Muscle of leg (tissue), 16 donors: ENCODE measurements at places on chromosomes 7 and 10. TPM values are rescaled to one million over a fixed set of nuclear protein-coding genes. Genes with fewer than 3 reads are reported as not detected.
A peak's percentile ranks its signal among the peaks of the same experiment; 100 is the strongest.

GRCh38 chr10:102436312-102436711 is 3.9 kb upstream of the CUEDC2 start:
- H3K27ac ChIP-seq: no peak overlapping the region
- H3K4me3 ChIP-seq: no peak overlapping the region
- H3K36me3 ChIP-seq: no peaks in the 10 kb centered on the region
- peaks cover 26% of the 10 kb centered on the region for H3K4me1 ChIP-seq

The KCNMA1 gene
- 18.2 TPM for total RNA-seq

The HSPB1 gene
- total RNA-seq: 188 TPM

- DNase-seq: no peak
- H3K4me3 ChIP-seq: no peak overlapping the region
- H3K27ac ChIP-seq: no peak overlapping the region
- no peaks in the 10 kb centered on the region for H3K27me3 ChIP-seq
- H3K4me1 ChIP-seq: peaks cover 2% of the 10 kb centered on the region
Measured at GRCh38 chr10:36578306-36578705, 547.1 kb upstream of the ANKRD30A start.

DNA sequence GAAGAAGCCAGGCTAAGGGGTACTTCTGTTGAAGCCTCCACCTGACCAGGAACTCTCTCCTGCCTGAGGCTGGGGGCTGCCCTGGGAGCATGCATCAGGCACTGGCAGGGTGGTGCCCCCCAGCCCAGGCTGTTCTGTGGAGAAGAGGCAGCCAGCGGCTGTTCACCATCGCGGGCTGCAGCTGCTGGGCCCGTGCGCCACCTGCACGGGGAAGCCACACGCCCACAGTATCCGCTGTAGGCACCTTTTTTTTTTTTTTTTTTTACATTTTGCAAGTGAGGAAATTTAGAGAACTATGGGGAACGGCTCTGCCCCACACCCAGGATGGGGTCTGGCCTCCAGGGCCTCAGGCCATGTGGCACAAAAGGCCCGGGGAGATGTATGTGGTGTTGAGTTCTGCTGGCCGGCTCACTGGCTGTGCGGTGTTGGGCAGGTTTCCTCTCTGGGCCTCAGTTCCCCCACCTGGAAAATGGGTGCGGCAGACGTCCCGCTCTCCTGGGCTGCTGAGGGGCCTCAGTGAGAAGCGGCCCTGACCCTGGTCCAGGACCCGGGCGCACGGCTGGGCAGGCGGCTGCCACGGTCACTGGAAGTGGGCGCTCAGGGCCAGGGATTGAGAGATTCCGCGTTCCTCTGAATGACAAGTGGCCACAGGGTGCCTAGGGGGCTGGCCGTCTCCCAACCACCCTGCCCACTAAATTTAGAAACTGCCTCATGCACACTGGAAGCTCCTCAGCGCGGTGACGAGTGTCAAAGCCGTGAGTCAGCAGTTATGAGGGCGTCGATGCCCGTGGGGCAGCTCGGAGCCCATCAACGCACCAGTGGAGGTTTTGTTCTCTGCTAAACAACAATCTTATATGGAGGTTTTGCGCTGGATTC is 8.8 kb upstream of the INTS1 start:
- H3K4me3 ChIP-seq: no peak overlapping the region
- H3K36me3 ChIP-seq: no peaks in the 10 kb centered on the region
- peak overlapping the region; percentile 96 for H3K27ac ChIP-seq
- peak; percentile 86 for DNase-seq

The TYSND1 gene
- 4.6 TPM for total RNA-seq

DNA sequence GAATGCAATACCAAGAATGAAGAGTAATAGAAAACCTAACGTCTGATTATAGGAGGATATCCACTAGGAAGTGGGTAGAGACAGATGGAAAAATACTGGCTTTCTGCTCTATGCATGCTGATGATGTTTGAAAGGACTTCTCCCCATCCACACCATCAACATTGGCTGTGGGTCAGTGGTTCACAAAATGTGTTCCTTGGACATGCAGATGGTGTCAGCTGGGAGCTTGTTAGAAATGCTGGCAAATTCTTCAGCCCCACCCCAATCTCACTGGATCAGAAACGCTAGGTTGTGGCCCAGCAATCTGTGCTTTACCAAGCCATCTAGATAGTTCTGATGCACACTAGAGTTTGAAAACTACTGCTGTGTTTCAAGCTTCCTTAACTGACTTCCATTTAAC is 164.1 kb downstream of the PPP1R17 start:
- DNase-seq: no peak
- no peak overlapping the region for H3K4me3 ChIP-seq
- H3K27ac ChIP-seq: no peak overlapping the region
- no peaks in the 10 kb centered on the region for H3K27me3 ChIP-seq
- no peaks in the 10 kb centered on the region for H3K36me3 ChIP-seq
- no peaks in the 10 kb centered on the region for H3K4me1 ChIP-seq

The GTF2IRD1 gene
- 12.5 TPM for total RNA-seq

GRCh38 chr10:95241533-95241932 is 47.5 kb downstream of the ACSM6 start:
- H3K27ac ChIP-seq: no peak overlapping the region
- H3K4me3 ChIP-seq: no peak overlapping the region
- H3K4me1 ChIP-seq: no peaks in the 10 kb centered on the region
- H3K27me3 ChIP-seq: no peaks in the 10 kb centered on the region

- no peak overlapping the region for H3K4me3 ChIP-seq
- no peaks in the 10 kb centered on the region for H3K27me3 ChIP-seq
- peak; percentile 14 for DNase-seq
- no peak overlapping the region for H3K27ac ChIP-seq
Measured at GRCh38 chr7:123355576-123356190, 155.9 kb upstream of the SLC13A1 start.

The OR9A2 gene
- 0.18 TPM for total RNA-seq

DNA sequence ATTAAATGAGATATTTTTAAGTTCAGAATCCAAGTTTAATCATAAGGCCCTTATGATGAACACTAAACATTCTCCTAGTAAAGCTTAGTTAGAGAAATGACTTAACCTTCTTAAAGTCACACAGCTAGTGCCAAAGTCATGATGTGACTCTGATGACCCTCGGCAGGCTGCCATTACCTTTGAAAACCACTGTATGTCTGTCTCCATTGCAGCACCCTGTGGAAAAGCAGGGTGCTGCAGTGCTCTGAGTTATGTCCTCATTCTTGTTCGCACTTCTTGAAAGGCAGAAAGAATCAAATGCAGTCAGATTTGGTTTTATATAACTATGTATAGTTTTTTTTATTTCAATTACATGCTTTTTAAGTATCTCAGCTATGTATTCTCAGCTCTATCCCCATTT is 105.0 kb downstream of the PHTF2 start:
- DNase-seq: peak; percentile 11
- H3K36me3 ChIP-seq: no peaks in the 10 kb centered on the region
- H3K4me1 ChIP-seq: no peaks in the 10 kb centered on the region
- no peak overlapping the region for H3K4me3 ChIP-seq

DNA sequence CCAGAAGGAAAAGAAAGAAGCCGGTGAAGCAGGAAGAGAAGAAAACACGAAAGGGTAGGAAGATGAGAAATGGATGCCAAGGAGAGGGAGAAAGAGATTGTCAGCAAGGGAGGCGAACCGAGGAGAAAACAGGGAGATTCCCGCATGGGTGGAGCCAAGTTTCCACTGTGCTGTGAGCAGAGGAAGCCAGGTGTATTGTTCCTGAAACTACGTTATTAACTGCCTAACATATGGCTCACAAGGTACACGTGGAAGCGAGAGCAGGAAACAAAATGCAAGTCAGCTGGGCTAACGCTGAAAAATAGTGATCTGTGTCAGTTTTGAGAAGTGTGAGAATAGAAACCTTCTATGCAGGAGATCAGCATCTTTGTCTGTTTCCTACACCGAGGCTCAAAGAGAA is 20.4 kb upstream of the HIPK2 start:
- peak; percentile 13 for DNase-seq
- no peak overlapping the region for H3K27ac ChIP-seq
- no peaks in the 10 kb centered on the region for H3K36me3 ChIP-seq

GRCh38 chr10:12589291-12589690 is 239.9 kb downstream of the CAMK1D start:
- DNase-seq: no peak
- H3K4me1 ChIP-seq: peaks cover 15% of the 10 kb centered on the region
- H3K27me3 ChIP-seq: no peaks in the 10 kb centered on the region
- no peak overlapping the region for H3K4me3 ChIP-seq
- no peaks in the 10 kb centered on the region for H3K36me3 ChIP-seq

The NPSR1 gene
- 0.31 TPM for total RNA-seq

- H3K27me3 ChIP-seq: no peaks in the 10 kb centered on the region
- DNase-seq: no peak
- peaks cover 17% of the 10 kb centered on the region for H3K4me1 ChIP-seq
Measured at GRCh38 chr7:142384493-142384922, 126.7 kb upstream of the PRSS58 start.

GRCh38 chr7:122691569-122692235 is 7.2 kb downstream of the RNF133 start:
- H3K27ac ChIP-seq: no peak overlapping the region
- peaks cover 4% of the 10 kb centered on the region for H3K4me1 ChIP-seq
- no peaks in the 10 kb centered on the region for H3K27me3 ChIP-seq
- peak; percentile 31 for DNase-seq

DNA sequence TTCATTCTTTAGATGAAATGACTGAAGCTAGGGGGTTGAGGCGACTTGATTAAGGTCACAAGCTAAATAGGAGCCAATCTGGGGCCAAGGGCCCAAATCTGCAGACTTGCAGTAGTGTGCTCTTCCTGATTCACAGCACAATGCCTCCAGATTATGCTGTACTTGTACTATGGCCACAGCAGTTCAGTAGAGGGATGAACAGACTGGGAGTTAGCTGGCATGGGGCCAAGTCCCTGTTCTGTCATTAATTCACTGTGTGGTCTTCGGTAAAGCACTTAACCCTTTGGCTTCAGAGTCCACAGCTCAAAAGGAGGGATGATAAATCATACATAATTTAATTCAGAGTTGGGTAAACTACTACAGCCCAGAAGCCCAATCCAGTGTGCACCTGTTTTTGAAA is 196.8 kb downstream of the XPNPEP1 start:
- peaks cover 2% of the 10 kb centered on the region for H3K4me1 ChIP-seq
- peak; percentile 30 for DNase-seq
- H3K27me3 ChIP-seq: no peaks in the 10 kb centered on the region
- no peaks in the 10 kb centered on the region for H3K36me3 ChIP-seq
- H3K4me3 ChIP-seq: no peak overlapping the region

DNA sequence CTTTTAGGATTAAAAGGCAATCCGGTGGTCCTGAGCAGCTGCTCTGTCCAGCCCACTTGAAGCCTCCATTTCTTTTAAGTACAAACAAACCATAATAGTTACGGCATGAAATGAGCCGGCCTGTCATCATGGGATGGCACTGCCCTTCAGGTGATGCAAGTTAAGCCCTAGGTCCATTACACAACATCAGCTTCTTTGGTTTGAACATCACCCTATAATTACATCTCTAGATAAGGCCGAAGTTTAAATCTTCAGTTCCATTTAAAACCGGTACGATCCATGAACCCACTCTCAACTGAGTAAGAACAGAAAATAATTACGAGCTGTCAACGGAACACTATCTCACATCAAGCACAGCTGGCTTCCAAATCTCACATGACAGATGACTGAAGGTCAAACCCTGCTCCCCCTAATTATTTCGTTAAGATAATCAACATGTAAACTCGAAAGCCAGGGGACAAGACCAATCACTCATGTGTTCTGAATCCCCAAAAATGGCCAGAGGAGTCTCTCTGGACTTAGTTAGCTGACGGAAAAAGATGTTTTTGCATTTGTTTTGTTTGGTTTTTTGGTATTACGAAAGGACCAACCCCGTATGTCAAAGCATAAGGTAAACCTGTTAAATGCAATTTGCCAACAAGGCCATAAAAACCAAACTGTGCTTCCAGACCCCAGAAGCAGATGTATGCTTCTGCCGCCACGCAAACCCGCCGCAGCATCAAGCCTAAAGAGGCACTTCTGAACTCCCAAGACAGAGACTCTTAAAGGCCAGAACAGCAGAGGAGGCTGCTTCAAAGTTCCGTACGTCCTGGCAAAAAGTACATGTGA is 10.8 kb downstream of the GNA12 start:
- H3K4me3 ChIP-seq: no peak overlapping the region
- H3K36me3 ChIP-seq: peaks cover 34% of the 10 kb centered on the region
- peaks cover 2% of the 10 kb centered on the region for H3K4me1 ChIP-seq
- no peak for DNase-seq
- no peak overlapping the region for H3K27ac ChIP-seq

DNA sequence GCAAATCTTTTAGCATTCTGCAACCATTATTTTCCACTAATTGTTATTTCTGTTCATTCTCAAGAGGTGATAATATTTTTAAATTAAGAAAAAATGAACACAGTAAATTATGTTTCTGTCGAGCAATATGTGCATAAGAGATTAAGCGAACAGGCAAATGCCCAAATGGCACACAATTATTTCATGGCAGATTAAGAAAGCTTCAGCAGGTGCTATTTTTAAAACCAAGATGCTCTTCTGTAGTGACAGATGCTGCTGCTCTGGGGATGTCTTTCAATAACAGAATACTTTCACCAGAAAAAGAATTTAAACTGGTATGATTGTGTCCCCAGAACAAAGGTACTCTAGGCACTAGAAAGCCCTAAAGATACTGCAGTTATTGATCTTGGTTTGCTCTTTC is 412.7 kb upstream of the SORCS1 start:
- H3K36me3 ChIP-seq: no peaks in the 10 kb centered on the region
- no peak overlapping the region for H3K4me3 ChIP-seq
- DNase-seq: no peak
- no peaks in the 10 kb centered on the region for H3K4me1 ChIP-seq

DNA sequence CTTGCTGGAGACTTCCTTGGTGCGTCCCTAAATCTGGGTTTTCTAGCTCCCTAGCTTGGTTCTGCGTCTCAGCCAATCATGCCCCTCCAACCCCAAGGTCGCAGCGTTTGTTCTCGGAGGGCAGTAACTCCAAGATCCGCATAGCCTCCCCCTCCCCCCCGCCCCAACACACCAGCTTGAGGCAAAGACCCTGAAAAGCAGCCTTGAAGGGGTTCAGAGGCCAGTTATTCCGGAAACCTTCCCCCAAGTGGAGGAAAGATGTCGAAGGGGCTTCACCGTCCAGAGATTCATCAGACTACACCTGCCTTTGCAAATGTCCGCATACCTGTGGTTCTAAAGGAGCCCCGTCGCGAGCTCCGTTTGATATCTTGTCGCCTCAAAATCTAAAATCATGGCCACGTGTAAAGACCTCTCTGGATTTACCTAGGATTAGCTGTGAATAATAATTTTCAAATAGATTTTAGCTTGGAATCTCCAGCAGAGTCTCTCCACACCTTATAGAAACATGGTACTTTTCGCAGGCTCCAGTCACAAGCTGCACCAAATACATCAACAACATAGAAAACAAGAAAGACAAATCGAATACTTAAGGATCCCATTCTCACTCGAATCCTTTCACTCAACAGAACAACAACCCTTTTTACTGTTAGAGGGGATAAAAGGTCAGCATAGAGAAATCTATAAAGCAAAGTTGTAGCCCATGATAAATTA is 7.9 kb downstream of the DLX6 start:
- peaks cover 76% of the 10 kb centered on the region for H3K27me3 ChIP-seq
- no peak for DNase-seq
- no peak overlapping the region for H3K4me3 ChIP-seq
- H3K36me3 ChIP-seq: no peaks in the 10 kb centered on the region
- H3K4me1 ChIP-seq: peaks cover 15% of the 10 kb centered on the region

- H3K4me1 ChIP-seq: no peaks in the 10 kb centered on the region
- H3K4me3 ChIP-seq: no peak overlapping the region
- DNase-seq: peak; percentile 46
- H3K36me3 ChIP-seq: no peaks in the 10 kb centered on the region
- no peak overlapping the region for H3K27ac ChIP-seq
Measured at GRCh38 chr7:37540917-37541316, 92.3 kb upstream of the ELMO1 start.

- no peak overlapping the region for H3K27ac ChIP-seq
- no peak overlapping the region for H3K4me3 ChIP-seq
- DNase-seq: no peak
Measured at GRCh38 chr7:34083440-34083839, 178.1 kb downstream of the BMPER start.

- no peak overlapping the region for H3K27ac ChIP-seq
- H3K36me3 ChIP-seq: no peaks in the 10 kb centered on the region
- peaks cover 16% of the 10 kb centered on the region for H3K4me1 ChIP-seq
- H3K27me3 ChIP-seq: no peaks in the 10 kb centered on the region
Measured at GRCh38 chr10:71032887-71033286, 144.5 kb upstream of the PCBD1 start.
